T-cell (primary cell): ENCODE measurements at places on chromosomes 4 and X.

DNA sequence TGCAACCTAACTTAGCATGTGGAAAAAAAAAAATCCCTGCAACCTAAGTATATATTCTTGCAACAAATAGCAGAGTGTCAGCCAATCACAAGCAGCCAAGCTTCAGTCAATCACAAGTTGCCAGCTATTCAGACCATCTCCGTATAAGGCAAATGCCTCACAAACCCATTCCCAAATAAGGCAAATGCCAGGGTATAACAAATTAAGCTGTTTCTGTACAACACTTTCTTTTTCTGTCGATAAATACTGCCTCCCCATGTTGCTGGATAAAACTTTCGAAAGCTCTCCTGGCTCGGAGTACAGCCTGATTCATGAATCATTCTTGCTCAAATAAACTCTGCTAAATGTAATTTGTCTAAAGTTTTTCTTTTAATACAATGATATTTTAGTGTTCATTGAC lies 460.7 kb upstream of the SMIM31 start:
- DNase-seq: no peak

GRCh38 chr4:17544831-17545234 lies 29.9 kb downstream of the CLRN2 start:
- DNase-seq: no peak

DNA sequence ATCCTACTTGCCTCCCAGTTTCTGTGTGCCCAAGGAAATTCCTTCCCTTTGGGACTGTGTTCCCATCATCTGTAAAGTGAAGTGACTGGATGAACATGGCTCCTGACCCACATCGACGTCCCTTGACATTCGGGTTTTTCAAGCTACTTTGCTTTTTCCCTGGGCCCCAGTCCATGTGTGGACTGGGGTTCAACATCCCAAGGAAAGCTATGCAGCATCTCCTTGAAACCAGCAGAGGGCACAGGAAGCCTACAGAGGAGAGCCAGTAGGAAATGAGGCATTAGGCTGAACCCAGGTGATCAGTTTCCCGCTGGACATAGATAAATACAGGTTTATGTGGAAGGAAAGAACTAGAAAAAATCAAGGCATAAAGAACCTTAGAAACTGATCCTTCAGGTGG lies 145.1 kb upstream of the ARHGEF9 start:
- no peak for DNase-seq

DNA sequence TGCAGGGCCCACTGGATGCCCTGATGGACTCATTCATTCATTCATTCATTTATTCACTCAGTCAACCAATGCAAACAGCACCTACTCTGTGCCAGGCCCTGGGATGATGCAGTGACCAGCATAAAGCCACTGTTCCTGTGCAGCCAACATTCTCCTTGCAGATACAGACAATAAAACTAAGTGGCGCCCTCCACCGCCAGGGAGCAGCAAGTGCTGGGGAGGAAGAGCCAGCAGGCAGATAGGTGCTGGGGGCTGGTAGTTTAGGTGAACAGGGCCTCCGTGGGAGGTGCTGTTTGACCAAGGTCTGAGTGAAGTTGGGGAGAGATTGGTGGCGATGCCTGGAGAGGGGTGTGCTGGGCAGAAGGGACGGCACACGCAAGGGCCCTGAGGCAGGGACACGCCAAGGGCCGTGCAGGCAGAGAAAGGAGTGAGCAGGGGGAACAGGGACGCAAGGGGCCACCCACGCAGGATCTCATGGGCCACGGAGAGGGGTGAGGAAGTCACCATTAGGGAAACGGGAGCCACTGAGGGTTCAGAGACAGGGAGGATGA lies 65.5 kb downstream of the WFS1 start:
- DNase-seq: no peak

GRCh38 chrX:70134116-70134477 lies 850 bp downstream of the IGBP1 start:
- no peak for DNase-seq

DNA sequence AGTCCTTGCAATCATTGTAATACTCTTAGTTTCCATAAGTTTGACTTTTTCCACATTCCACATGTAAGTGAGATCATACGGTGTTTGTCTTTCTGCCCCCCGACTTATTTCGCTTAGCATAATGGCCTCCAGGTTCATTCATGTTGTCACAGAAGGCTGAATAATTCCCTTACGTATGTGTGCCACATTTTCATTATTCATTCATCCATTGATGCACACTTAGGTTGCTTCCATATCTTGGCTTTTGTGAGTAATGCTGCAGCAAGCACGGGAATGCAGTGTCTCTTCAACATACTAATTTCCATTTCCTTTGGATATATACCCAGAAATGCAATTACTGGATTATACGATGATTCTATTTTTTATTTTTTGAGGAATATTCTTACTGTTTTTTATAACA lies 22.0 kb upstream of the VEGFC start:
- no peak for DNase-seq

DNA sequence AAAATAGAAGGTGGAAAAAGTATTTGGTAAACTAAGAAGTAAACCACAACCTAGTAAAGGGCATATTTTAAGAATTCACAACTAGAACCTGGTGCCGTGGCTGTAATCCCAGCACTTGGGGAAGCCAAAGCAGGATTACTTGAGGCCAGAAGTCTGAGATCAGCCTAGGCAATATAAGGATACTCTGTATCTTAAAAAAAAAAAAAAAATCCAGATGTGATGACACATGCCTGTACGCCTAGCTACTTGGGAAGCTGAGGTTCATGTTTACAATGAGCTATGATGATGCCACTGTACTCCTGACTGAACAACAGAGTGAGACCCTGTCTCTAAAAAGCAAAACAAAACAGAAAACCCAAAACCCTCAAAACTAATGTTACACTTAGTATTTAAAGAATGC lies 294.9 kb upstream of the ZCCHC13 start:
- no peak for DNase-seq

DNA sequence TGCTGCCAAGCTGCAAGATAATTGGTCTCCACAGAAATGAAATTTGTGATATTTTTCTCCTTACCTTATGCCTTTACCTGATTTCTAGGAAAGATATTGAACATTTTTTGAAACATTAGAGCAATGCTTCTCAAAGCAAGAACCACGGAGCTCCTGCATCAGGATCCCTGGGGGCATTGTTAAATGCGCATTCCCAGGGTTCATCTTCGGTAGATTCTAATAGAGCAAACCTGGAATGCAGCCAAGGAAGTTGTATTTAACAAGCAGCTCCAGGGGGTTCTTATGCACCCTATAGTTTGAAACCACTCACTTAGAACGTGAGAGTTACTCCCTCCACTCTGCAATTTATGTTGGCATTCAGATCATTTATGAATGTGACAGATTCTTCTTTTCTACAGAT lies 126.2 kb downstream of the SLC39A8 start:
- DNase-seq: no peak

DNA sequence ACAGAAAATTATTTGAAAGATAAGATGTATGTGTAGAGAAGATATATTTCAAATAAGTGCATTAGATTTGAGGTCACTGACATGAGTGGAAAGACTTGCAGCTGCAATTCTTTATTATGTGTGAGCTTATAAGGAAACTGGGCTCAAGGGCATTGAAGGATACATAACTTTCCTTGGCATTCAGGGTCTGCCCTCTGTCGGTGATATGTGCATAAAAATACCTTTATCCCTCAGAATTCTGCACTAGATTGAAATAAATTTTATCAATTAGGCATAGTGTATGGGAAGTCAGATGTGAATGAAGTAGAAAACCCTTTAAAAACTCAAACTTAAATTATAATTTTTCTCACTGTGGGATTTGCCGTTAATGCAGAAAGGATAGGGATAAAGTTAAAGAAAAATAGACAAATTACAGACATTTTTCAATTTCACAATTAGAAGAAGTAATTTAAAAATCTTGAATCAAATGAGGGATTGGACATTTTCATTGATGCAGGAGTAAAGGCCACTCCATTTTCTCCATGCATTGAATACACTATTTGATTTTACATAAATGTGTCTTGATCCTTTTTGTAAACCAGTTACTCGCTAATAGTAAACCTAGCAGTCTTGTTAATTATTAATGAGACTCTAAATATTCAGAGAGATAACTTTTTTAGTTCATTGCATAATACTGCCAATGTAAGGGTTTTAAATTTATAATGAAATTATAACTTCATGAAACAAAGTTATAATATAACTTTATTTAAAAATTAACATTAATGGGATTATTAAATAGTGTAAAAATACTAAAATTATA lies 21.0 kb upstream of the ETNPPL start:
- DNase-seq: no peak

DNA sequence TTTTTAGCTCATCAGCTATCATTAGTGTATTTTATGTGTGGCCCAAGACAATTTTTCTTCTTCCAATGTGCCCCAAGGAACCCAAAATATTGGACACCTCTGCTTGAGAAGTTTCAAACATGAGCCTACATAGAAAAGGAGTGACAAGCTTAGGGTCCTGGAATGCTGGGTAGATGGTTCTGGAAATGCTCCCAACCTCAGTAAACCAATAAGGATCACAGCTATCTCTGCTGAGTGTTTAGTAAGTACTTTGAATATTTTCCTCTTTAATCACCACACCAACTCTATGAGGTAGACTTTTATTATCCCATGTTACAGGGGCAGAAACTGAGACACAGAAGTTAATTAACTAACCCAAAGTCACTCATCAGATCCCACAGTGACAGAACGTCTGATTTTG lies 164.9 kb upstream of the KLF3 start:
- DNase-seq: no peak

- DNase-seq: no peak
Observed at GRCh38 chrX:38382663-38383062, 30.3 kb downstream of the OTC start.

DNA sequence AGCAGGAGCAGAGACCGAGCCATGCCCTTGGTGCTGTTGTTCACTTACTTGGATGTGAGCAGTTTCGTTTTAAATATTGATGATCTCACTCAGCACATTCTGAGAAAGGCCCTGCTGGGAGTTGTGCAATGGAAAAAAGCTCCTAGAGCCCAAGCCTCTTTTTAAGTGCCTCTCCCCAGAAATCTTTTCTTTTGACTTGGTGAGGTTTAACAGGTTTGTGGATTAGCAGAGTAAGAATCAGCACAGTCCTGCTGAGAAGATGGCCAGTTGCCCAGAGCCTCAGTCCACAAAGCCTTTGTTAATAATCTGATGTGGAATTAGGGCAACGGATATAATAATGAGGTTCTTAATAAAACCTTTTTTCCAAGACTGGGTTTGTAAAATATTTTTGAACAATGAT lies 157.5 kb upstream of the ATP6AP2 start:
- DNase-seq: no peak

- no peak for DNase-seq
Observed at GRCh38 chr4:1661695-1662094, 22.4 kb downstream of the FAM53A start.
